ENCODE measurements at places on chromosomes 13 and 19. TPM values are rescaled to one million over a fixed set of nuclear protein-coding genes. Genes with fewer than 3 reads are reported as not detected.

DNA sequence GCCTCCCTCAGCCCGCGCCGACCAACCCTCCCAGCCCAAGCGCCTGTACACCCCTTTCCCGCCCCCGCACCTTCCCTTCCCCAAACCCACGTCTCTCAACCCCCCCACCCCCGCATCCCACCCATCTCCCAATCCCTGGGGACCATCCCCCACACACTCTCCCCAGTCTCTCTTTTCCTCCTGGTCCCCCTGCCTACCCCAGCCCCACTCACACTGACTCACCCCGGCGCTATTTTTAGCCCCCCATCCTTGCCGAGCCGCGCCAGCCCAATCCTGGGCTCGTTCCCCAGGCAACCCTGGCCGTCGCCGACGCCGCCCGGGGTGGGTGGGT is 11.7 kb downstream of the CIC start:
- DNase-seq = no peak

GRCh38 chr13:71596116-71596515 is 270.9 kb downstream of the DACH1 start:
- no peak for DNase-seq

GRCh38 chr19:493391-494170 is 2.7 kb upstream of the MADCAM1 start:
- DNase-seq = no peak

Gene ZNF208
- 3.0 TPM for polyA plus RNA-seq

GRCh38 chr19:1220976-1221903 is 15.7 kb downstream of the STK11 start:
- no peak for DNase-seq

DNA sequence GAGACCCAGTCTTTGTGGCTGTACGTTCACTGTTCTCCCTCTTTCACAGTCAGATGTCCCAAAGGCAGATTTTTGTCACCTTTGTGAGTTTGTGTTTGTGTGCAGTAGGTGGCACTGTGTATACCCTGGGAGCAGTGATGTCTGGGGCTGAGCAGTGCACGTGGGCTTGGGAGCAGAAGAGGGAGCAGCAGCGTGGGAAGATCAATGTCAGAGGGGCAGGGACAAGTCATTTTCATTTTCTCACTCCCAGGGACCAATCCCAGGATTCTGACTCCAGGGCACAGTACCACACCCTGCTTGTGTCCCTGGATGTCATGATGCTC is 2.0 kb upstream of the PSG6 start:
- DNase-seq = no peak

GRCh38 chr13:81058916-81059290 is 718.0 kb upstream of the SPRY2 start:
- DNase-seq = no peak

DNA sequence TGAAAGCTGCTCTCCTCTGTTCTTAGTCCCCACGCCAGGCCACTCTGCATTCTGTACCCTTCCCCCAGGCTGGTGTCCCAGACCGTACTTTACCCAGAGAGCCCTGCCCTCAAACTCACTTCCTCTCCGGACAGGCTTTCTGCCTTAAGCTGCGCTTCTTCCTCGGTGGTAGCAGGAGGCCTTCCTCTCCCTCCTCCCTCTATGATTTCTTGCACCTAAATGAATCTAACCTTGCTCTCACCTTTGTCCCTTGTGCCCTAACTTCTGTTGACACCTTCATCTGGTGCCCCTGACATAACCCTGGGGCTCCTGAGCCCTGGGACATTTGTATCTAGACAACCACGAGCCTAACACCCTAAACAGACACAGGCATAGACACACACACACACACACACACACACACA is 29.6 kb upstream of the CEACAM21 start:
- DNase-seq = no peak

GRCh38 chr19:43148233-43148632 is 38.1 kb downstream of the PSG5 start:
- no peak for DNase-seq

Gene ACTMAP
- polyA plus RNA-seq = 13.6 TPM

GRCh38 chr13:28953714-28954418 is 133.7 kb downstream of the MTUS2 start:
- DNase-seq = no peak

Gene RNF17
- 0.18 TPM for polyA plus RNA-seq

GRCh38 chr19:35170359-35171061 is 16.0 kb downstream of the FXYD5 start:
- DNase-seq = no peak

Gene ZNF415
- 27.0 TPM for polyA plus RNA-seq

GRCh38 chr13:112103260-112103838 is 36.4 kb downstream of the SOX1 start:
- DNase-seq = no peak

Gene FUT3
- polyA plus RNA-seq = 0.40 TPM

Gene GNG7
- polyA plus RNA-seq = 5.2 TPM

Gene TNFSF11
- 0.32 TPM for polyA plus RNA-seq

Gene CKM
- 0.79 TPM for polyA plus RNA-seq

Gene RNF113B
- not detected for polyA plus RNA-seq

Gene PALM3
- 25.8 TPM for polyA plus RNA-seq

Gene ZNF562
- polyA plus RNA-seq = 23.3 TPM

GRCh38 chr13:38980750-38981078 is 9.9 kb downstream of the STOML3 start:
- DNase-seq = no peak

Gene PCDH20
- polyA plus RNA-seq = 8.8 TPM

Gene SLC25A41
- 0.44 TPM for polyA plus RNA-seq

DNA sequence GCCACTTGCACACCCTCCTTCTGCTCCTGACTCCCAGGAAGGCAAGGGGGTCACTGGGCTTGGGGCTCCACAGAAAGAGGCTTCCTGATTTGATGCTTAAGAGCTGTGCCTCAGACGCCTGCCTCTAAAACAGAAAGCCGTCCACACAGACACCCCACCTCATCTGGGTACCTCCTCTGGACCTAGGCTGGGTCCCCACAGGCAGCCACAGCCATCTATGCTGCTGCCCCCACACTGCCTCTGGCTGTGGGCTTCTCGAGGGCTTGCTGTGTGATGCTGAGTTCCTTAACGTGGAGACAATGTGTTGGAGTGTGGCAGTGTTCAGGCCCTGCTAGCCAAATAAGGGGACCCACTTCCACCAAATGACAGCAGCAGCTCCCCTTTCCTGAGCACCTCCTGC is 8.5 kb upstream of the ZSCAN22 start:
- no peak for DNase-seq

- DNase-seq = no peak
Measured at GRCh38 chr19:53485046-53486004, 17.8 kb downstream of the ZNF813 start.

DNA sequence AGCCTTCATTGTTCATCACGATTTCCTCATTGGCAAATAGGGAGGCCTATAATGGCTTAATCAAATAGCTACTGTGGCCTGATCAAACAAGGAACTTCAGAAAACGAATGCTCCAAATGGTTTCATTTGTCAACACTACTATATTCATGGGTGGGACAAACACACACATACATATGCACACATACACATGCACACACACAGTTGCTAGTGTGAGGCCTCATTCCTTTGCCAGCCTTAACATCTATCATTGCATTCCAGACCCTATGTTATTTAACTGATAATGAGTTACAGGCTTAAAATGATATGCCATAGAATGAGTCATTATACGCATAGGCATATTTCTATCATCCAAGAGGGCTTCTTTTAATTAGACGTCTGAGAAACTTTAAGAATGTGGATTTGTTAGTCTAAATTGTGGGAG is 140.2 kb downstream of the KLF5 start:
- DNase-seq = no peak

DNA sequence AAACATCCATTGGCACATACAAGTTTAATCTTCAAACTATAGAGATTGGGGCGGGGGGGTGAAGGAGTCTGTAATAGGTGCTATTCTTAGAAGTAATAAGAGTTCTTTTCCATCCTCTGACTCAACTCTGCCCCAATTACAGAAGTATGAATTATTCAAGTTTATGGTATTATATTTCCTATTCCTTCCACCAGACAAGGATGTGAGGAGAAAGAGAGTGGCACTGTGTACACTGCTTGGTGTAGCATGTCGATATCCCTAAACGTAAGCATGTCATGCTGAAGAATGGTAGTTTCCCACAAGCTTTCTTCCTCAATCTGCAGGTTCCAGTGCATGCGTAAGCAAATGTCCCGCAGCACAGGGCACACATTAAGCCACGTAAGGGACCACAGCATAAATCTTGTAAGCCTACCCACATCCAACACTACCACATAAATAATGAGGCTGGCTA is 14.1 kb downstream of the BRD4 start:
- DNase-seq = no peak

DNA sequence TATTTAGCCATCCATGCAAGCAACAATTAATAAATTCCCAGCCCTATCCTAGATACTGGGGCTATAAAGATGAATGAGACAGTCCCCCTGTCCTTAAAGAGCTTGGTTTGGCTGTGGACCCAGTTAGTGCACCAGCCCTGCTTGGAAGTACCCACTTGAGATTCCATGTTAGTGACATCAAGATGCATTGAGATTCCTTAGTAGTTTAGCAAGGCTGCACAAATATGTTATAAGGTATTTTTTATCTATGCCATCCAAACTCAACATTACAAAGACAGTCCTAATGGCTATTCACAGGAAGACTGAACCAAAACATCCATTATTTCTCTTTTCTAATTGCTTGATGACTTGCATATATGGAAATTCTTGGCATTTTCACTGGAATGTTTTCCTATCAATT is 48.8 kb upstream of the RAP2A start:
- no peak for DNase-seq
